ENCODE measurements at places on chromosomes 2 and 18. TPM values are rescaled to one million over a fixed set of nuclear protein-coding genes. Genes with fewer than 3 reads are reported as not detected.

GRCh38 chr2:238425979-238426567 is 654 bp upstream of the ASB1 start:
- H3K36me3 ChIP-seq = peaks cover 5% of the 10 kb centered on the region
- peak overlapping the region; percentile 91 for H3K4me3 ChIP-seq
- no peaks in the 10 kb centered on the region for H3K27me3 ChIP-seq
- peak overlapping the region; percentile 92 for H3K27ac ChIP-seq

DNA sequence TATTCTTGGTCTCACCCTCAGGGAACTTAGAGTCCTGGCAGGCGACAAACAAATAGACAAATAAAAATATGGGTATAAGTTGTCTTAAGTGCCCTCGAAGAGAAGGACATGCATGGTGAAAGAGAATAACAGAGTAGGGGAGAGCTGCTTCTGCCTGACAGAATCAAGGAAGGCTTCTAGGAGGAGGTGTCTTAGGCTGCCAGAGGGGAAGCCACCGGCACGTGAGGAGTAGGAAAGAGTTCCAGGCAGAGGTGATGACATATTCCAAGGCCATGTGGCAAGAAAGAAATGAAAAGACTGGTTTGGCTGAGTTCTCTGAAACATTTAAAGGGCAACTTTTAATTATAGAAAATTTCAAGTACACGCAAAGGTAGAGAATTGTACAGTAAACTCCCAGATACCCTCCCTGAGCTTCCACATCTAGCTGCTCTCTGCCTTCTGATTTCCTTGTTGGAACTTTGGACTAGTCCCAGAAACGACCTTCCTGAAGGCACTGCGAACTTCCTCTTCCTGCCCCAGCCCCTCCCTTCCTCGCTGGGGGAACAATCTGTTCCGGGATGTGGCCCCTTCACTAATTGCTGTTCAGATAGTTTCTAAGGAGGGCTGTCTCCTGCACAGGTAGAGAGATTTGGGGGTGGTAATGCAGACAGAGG is 91.7 kb downstream of the DYSF start:
- no peaks in the 10 kb centered on the region for H3K27me3 ChIP-seq
- no peak overlapping the region for H3K27ac ChIP-seq
- peaks cover 5% of the 10 kb centered on the region for H3K4me1 ChIP-seq
- no peaks in the 10 kb centered on the region for H3K36me3 ChIP-seq
- H3K4me3 ChIP-seq = peak overlapping the region; percentile 32

- no peak for DNase-seq
- no peak overlapping the region for H3K4me3 ChIP-seq
- no peaks in the 10 kb centered on the region for H3K36me3 ChIP-seq
- no peaks in the 10 kb centered on the region for H3K27me3 ChIP-seq
- H3K4me1 ChIP-seq = no peaks in the 10 kb centered on the region
- H3K27ac ChIP-seq = no peak overlapping the region
Measured at GRCh38 chr18:6382963-6383362, 31.7 kb downstream of the L3MBTL4 start.

DNA sequence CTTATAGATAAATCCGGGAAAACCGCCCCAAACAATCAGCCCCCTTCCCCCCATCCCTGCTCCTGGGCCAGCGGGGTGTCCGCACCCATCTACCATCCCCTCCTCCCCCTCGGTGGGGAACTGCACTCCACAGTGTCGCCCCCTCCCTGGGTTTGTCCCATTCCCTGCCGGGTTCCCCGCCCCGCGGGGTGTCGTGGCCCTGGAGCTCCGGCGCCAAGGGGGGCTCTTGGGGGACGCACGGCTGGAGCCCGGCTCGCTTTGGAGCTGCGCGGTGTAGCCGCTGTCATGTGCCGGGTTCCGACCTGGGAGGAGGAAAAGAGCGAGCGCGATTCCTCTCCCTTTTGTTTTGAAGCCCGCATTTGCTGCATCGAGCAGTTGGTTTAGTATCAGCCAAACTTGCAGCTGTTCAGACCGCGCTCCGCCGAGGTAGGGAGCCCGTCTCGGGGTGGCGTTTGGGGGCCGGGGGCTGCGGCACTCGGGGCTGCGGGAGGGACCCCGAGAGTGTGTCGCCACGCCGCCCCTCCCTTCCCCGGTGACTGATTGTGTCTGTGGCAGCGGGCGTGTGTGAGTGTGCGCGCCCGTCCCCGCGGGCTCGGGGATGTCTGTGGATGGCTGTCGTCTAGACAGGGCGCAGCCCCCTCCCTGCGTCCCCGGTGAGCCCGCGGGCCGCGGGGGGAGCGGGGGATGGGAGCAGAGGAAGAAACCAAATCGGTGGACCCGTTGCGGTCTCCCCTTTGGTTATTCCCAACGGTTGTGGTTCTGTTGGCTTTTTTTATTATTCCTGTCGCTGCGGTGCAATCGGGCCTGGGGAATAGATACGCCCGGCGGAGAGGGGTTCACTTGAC is 797 bp downstream of the CTIF start:
- peaks cover 6% of the 10 kb centered on the region for H3K4me1 ChIP-seq
- no peak overlapping the region for H3K27ac ChIP-seq
- H3K4me3 ChIP-seq = peak overlapping the region; percentile 78
- H3K27me3 ChIP-seq = no peaks in the 10 kb centered on the region
- no peak for DNase-seq

DNA sequence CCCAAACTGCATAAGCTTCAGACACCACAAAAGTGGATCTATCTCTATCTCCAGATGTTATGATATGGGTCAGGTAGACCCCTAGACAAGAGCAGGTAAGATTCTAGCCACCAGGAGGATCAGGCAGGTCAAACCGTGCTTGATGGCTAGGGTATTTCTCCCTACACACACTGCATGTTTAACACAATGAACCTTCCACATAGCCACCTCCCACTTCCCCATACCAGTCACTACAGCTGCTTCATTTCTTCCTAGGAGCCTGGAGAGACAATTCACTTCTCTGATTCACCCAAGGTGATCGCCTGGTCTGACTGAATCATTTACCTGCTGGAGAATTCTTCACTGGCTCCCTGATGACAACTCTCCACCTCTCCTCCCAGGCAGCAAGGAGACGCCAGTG is 66.0 kb upstream of the MYCN start:
- H3K27me3 ChIP-seq = no peaks in the 10 kb centered on the region
- no peak for DNase-seq
- H3K36me3 ChIP-seq = no peaks in the 10 kb centered on the region
- no peak overlapping the region for H3K27ac ChIP-seq
- H3K4me3 ChIP-seq = no peak overlapping the region
- no peaks in the 10 kb centered on the region for H3K4me1 ChIP-seq

GRCh38 chr2:85394976-85395375 is 15.2 kb downstream of the CAPG start:
- H3K4me3 ChIP-seq = no peak overlapping the region
- H3K4me1 ChIP-seq = peaks cover 8% of the 10 kb centered on the region
- DNase-seq = no peak
- H3K36me3 ChIP-seq = no peaks in the 10 kb centered on the region

GRCh38 chr2:68762665-68763064 is 28.1 kb downstream of the ARHGAP25 start:
- peak; percentile 45 for DNase-seq
- no peaks in the 10 kb centered on the region for H3K36me3 ChIP-seq
- H3K27ac ChIP-seq = no peak overlapping the region
- peaks cover 98% of the 10 kb centered on the region for H3K4me1 ChIP-seq
- no peak overlapping the region for H3K4me3 ChIP-seq

DNA sequence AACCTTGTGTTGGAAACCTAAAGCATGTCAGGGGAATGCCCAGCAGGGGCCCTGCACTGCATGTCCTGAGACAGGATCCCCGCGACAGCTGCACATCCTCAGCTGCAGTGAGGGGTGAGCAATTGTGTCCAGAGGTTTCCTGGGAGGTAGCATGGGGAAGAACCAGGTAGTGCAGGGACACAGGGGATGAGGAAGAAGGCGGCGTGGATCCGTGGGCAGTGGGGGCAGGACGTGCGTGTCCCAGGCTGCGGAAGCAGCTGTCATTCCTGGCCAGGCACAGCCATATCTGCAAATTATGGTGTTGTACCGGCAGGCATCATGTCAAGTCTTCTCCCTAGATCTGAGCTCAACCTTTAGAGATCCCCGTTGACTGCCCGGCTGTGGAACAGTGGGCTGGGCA is 238.2 kb upstream of the MYT1L start:
- no peak for DNase-seq
- no peaks in the 10 kb centered on the region for H3K36me3 ChIP-seq
- H3K27me3 ChIP-seq = no peaks in the 10 kb centered on the region
- no peaks in the 10 kb centered on the region for H3K4me1 ChIP-seq
- H3K4me3 ChIP-seq = no peak overlapping the region

GRCh38 chr2:201816657-201817575 is 10.6 kb downstream of the CDK15 start:
- no peak overlapping the region for H3K27ac ChIP-seq
- no peaks in the 10 kb centered on the region for H3K36me3 ChIP-seq
- DNase-seq = no peak
- H3K4me3 ChIP-seq = no peak overlapping the region
- no peaks in the 10 kb centered on the region for H3K27me3 ChIP-seq

- no peaks in the 10 kb centered on the region for H3K4me1 ChIP-seq
- no peaks in the 10 kb centered on the region for H3K27me3 ChIP-seq
- no peak overlapping the region for H3K27ac ChIP-seq
- no peak for DNase-seq
Measured at GRCh38 chr18:37997695-37998094, 432.1 kb upstream of the CELF4 start.

DNA sequence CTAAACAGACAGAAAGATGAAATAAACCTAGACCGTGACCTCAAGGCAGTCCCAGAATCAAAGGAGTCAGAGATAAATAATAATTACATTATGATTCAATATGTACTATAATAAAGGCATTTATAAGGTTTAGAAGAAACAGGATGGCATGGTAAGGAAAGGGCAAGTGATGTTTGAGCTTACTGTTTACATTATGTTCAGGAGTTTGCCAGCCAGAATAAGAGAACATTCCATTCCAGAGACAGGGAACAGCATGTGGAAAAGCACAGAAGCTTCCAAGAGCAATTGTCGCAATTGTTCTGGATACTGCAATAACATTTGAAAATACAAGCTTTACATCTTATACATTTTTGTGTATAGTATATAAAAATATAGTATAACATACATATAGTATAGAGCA is 50.0 kb upstream of the FRZB start:
- no peaks in the 10 kb centered on the region for H3K27me3 ChIP-seq
- no peaks in the 10 kb centered on the region for H3K36me3 ChIP-seq
- H3K4me3 ChIP-seq = no peak overlapping the region
- H3K27ac ChIP-seq = no peak overlapping the region

- no peak for DNase-seq
- H3K36me3 ChIP-seq = no peaks in the 10 kb centered on the region
- no peak overlapping the region for H3K27ac ChIP-seq
- H3K4me1 ChIP-seq = no peaks in the 10 kb centered on the region
- H3K27me3 ChIP-seq = no peaks in the 10 kb centered on the region
Measured at GRCh38 chr2:38430597-38431207, 53.6 kb upstream of the ATL2 start.

DNA sequence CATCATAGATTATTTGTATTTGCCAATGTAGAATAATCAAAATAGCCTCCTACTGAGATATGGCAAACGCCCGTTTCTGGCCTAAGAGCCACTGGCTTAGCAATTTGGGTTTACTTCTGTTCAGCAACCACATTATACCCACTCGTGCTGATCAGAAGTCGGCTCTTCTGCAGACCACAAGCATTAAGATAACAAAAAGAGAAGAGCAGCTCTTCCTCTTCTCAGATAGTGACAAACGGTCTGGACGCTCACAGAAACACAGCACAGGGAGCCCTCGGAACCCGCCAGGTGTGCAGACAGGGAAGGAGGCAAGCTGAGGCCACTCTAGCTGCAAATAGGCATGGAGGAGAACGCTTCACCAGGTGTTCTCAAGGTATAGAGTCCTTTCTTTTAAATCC is 164.0 kb downstream of the HDAC4 start:
- no peak overlapping the region for H3K27ac ChIP-seq
- no peaks in the 10 kb centered on the region for H3K36me3 ChIP-seq
- H3K4me1 ChIP-seq = peaks cover 18% of the 10 kb centered on the region

DNA sequence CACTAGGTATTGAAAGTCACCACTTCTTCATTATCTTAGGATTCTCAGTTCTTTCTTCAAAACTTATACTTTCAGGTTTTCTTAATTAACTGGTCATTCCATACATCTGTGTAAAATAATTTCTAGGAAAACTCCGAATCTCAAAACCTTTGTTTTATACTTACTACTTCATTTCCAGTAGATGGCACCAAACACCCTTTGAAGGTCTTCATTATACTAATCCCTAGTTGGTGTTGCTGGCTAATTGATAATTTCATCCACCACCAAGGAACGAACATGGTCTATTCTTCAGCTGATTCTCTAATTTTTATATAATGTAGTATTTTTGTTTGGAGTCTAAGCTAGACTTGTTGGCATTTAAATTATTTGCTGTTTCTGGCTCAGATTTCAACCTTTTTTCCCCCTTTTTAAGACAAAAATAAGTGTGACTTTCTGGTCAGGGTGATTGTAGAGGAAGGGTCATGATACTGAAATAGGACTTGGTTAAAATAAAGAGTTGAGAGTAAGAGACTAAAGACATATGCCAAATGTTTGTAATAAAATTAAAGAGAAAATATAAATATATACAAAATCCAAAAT is 2.8 kb upstream of the MXD1 start:
- H3K27ac ChIP-seq = no peak overlapping the region
- DNase-seq = peak; percentile 60
- H3K36me3 ChIP-seq = peaks cover 10% of the 10 kb centered on the region
- no peaks in the 10 kb centered on the region for H3K27me3 ChIP-seq
- H3K4me1 ChIP-seq = peaks cover 12% of the 10 kb centered on the region

GRCh38 chr2:196980473-196980872 is 54.0 kb upstream of the PGAP1 start:
- H3K4me1 ChIP-seq = no peaks in the 10 kb centered on the region
- no peak for DNase-seq
- H3K27me3 ChIP-seq = no peaks in the 10 kb centered on the region
- no peak overlapping the region for H3K4me3 ChIP-seq
- H3K36me3 ChIP-seq = no peaks in the 10 kb centered on the region
- H3K27ac ChIP-seq = no peak overlapping the region

The RAPH1 gene
- total RNA-seq = 2.8 TPM

The TUBB8B gene
- not detected for total RNA-seq

The NGEF gene
- 0.38 TPM for total RNA-seq

The NT5C1B gene
- not detected for total RNA-seq

The IL1RL2 gene
- 0.33 TPM for total RNA-seq

The NT5DC4 gene
- not detected for total RNA-seq

The NDC80 gene
- total RNA-seq = 44.4 TPM
